H7 (cell line): ENCODE measurements at places on chromosomes 2 and 18.

- no peak for DNase-seq
Observed at GRCh38 chr2:19882286-19882685, 19.5 kb downstream of the TTC32 start.

DNA sequence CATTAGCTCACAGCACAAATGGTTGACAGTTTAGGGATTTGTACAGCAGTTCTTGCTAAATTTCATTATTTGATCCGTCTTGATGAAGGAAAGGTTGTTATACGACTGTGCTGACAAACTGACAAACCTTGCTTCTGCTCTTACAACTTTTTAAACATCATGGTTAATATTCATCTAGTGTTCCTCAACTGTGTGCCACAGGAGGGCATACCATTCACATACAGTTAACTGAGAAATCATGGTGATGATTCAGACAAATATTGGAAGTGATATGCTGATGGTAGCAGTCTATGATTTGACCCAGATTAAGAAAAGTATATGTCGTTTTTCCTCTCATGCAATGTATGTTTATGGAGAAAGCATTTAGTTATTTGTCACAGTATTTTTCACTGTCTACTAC lies 129.8 kb upstream of the FSIP2 start:
- DNase-seq = no peak

- DNase-seq = no peak
Observed at GRCh38 chr2:26245810-26246209, 1.1 kb downstream of the HADHB start.

- no peak for DNase-seq
Observed at GRCh38 chr18:9494778-9495331, 19.5 kb downstream of the RALBP1 start.

DNA sequence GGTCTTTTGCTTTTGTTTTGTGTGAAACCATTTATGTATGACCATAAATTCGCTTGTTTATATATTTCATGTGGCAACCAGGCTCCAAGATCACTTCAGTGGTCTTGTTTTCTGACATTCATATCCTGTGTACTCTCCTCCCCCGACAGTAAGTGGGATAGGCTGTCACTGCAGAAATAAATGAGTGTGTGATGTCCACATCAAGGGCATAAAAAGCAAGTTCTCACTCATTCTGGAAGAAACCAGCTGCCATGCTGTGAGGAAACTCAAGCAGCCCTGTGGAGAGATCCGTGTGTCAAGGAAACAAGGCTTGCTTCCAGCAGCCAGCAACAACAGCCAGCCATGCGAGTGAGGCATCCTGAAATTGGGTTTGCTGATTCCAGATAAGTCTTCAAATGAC lies 39.2 kb upstream of the GNAL start:
- no peak for DNase-seq

DNA sequence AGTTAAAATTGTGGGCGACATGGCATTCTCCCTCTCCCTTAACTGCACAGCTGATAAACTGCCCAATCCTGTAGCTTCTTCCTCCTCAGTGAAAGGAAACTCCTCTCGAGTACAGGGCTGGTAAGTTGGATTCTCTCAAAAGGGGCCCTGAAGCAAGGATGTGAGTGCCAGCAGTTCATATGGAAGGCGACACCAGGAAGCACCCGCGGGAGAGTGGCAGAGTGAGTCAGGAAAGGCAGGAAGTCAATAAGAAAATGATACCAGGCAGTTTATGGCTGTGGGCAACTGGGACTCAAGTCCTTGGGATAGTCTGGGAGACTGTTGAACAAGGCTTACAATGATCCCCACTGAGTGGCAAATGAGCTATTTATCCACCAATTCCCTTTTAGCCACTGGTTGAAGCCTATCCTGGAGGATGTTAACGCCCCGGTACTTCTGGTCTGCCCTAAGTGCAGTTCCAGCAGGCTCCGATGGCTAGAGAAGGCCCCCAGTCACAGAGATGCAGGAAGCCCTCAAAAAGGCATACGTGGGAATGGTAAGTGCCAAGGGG lies 34.8 kb downstream of the ABHD3 start:
- no peak for DNase-seq

GRCh38 chr2:188870289-188870688 lies 103.9 kb upstream of the COL3A1 start:
- DNase-seq = no peak

GRCh38 chr2:168348076-168348475 lies 100.7 kb upstream of the STK39 start:
- peak; percentile 72 for DNase-seq

DNA sequence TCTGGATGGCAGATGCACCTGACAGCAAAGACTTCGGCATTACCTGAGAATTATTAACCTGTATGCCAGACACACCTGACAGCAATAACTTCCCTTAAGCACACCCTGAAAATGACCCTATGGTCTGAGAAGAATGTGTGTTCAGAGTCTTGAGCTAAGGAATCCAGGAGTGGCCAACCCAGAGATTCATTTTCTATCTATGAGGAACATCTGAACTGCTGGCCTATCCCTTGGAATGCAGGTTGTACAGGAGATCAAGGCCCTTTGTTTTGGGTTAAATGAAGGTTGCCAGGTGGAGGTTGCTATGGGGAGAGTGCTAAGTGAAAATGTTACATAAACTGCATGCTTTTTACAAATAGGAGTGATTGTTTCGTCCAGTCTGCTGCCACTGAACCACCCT lies 200.9 kb upstream of the MEIS1 start:
- DNase-seq = no peak

DNA sequence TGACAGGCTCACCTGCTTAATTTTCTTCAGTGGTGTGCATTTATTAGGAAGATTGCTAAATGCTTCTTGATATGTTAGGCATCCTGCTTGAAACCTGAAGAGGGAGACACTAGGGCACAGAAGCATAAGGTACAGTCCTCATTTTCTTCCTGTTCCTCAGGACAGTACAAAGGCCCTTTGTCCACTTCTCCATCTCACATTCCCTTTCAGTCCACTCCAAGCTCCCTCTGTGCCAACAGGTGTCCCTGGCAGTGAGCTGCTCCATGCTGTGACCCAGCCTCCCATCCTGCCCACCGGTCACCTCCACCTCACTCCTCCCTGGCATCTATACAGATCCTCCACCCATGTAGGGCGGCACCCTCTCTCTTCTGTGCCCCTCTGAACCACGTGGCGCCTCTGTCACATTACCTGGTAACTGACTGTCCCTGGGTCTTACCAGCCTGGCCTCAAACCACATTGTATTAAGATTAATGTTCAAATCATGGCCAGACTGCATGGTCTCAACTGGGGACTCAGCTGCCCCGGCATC lies 162.8 kb downstream of the VAPA start:
- no peak for DNase-seq

- no peak for DNase-seq
Observed at GRCh38 chr18:2587788-2588187, 16.4 kb downstream of the NDC80 start.

- no peak for DNase-seq
Observed at GRCh38 chr2:1746174-1747064, 2.1 kb upstream of the PXDN start.
